ENCODE measurements at places on chromosomes 12 and 14. TPM values are rescaled to one million over a fixed set of nuclear protein-coding genes. Genes with fewer than 3 reads are reported as not detected.

GRCh38 chr14:75011356-75011994, 8.8 kb downstream of the EIF2B2 start:
- DNase-seq: no peak

DNA sequence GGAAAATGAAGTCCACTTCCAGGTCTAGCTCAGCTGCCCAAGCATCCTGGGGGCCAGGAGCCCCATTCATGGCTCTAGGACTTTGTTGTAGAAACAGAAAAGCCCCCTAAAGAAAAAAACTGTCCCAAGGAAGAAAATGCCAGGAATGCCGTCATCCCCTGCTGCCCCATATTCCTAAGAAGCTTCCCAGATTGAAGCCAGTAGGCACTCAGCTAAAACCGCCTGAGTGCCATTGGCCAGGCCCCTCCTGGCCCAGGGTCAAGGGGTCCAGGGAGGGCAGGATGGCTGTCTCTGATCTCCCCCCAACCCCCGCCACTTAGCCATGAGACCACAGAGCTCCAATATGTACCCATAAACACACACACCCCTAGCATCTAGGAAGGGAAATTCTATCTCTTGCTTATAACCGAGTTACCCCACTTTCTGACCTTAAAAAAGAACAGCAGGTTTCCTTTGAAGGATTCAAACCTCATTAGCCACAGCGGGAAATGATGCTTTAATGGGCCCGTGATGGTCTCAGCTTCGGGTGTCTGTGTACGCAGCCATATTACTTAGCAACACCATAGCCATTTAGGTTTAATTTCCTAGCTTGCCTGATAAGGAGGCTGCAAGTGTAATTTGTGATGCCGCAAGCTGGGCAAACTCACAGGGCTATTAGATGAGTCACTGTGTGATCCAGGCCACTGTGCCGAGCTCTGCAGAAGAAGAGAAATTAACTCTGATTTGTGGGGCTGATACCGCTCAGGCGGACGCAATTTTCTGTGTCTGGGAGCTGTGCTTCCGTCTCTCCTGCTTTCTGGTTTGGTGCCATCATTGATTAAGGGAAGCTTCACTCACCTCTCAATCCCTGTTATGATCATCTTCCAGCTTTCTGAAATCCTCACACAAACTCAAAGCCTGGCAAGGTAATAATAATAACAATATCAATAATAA, 84.2 kb downstream of the GCH1 start:
- no peak for DNase-seq

DNA sequence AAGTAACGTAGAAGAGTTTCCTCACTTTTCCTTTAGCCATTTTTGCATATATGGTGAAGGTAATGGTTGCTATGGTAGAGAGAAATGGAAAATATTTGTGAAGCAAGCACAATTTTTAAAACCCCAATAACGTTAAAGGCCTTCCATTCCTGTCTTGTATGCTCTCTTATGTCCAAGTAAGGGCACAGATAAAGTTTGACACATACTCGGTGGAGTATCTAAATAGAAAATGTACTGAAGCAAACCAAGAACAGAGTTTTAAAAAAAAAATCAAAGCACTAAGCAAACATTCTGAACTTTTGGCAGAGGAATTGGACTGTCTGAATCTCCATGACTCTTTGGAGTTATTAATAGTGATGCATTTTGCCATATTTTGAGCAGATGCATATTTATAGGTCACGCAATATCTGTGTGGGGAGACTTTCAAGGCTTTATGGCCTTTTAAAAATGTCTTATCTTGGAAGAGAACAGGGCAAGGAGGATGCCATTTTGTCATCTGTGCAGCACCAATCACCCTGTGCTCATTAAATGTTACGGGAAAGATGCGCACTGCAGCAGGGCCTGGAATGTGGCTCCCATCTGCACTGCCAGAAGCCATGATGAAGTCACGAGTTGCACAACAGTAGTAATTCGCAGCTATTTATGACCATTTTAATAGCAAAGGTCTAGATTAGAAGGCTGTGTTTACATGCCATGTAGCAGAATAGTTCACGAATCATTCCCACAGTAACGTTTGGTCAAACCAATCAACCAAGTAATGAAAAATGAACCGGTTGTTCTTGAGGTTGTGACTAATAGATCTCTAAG, 23.3 kb upstream of the AMIGO2 start:
- no peak for DNase-seq

DNA sequence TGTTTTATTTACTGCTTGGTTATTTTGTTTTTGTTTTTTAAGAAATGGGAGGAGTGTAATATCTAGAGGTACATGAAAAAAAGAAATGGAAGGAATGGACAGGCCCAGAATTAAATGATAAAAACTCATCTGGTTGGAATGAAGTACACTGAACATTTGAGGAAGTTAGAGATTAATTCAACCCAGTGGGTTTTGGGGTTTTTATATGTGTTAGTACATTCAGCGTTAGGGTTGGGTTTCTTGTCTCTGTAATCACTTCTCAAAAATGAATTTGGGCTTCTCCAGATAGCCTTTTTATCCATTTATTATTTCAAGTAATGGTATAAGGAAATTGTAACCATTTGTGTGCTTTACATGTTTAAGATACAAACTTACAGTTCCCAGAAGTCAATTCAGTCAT, 19.5 kb upstream of the NUP107 start:
- DNase-seq: no peak

- DNase-seq: no peak
These were observed 130.5 kb upstream of the CRY1 start for GRCh38 chr12:107223821-107224220.

DNA sequence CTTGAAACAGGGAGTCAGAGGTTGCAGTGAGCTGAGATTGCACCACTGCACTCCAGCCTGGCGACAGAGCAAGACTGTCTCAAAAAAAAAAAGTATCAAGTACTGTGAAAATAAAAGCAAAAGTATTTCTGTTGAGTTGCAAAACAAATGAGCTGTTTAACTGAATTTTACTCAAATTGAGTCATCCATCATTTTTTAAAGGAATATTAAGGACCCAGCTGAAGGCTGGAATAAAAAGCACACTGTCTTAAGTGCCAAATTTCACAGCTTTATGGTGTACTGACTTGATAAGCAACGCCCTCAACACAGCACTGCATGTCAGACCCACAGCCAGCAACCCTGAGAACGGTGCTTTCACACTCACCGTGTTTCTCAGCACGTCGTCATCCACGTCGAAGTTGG, 57.9 kb downstream of the AMN start:
- DNase-seq: no peak

- no peak for DNase-seq
These were observed 10.1 kb upstream of the CCDC197 start for GRCh38 chr14:93986955-93987354.

- DNase-seq: no peak
These were observed 774.7 kb downstream of the TMTC2 start for GRCh38 chr12:83461336-83461935.

DNA sequence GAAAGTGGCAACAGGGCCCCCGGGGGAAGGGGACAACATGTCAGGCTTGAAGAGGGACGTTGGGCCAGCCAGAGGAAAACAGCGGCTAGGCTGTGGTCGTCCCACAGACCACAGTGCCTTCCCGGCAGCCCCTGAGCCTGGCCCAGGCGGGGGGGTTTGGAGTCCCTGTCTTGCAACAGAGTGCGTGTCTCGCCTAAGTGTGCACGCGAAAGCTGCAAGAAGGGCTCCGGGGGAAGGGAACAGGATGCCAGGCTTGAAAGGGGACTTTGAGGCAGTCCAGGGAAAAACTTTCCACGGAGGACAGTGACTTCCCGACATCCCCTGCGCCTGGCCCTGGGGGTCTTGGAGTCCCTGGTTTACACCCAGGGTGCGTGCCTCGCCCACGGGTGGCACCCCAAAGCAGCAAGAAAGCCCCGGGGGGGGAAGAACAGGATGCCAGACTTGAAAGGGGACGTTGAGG, 157.5 kb upstream of the ALG10B start:
- peak; percentile 11 for DNase-seq

- no peak for DNase-seq
These were observed 191.9 kb downstream of the LRIG3 start for GRCh38 chr12:58728397-58728796.

DNA sequence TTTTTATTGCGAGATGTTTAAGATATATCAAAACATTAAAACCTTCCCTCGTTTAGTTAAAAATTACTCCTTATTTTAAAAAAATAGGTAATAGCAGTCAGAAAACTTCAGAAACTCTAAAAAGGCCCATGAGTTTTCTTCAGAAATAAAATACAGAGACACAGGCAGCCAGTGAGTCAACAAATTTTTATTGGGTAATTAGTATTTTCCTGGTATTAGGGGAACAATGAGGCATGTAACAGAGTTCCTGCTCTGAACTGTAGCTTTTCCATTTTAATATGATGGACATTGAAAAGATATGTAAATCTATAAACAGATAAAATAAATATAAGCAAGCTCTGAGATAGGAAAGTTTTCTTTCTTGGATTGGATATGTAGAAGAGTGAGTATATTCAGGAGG, 399 bp upstream of the ZNF705A start:
- no peak for DNase-seq

DNA sequence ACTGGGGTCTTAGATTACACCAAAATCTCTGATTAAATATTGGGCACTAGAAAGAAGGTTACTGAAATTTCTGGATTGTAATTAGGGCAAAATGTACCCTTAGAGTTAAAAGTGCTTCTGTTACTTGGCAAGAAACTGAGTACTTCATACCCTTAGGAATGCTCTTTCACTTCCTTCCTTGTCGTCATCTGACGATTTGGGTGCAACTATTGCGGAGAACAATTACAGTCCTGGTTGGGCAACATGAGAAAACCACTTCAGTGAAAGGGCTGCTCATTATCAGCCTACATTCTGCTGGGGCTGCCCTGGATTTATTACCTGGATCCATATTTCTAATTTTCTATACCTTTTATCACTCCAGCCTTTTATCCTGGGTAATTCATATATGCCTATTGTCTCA, 348.5 kb upstream of the MDGA2 start:
- DNase-seq: no peak

GRCh38 chr12:712172-712863, 40.1 kb upstream of the WNK1 start:
- no peak for DNase-seq

DNA sequence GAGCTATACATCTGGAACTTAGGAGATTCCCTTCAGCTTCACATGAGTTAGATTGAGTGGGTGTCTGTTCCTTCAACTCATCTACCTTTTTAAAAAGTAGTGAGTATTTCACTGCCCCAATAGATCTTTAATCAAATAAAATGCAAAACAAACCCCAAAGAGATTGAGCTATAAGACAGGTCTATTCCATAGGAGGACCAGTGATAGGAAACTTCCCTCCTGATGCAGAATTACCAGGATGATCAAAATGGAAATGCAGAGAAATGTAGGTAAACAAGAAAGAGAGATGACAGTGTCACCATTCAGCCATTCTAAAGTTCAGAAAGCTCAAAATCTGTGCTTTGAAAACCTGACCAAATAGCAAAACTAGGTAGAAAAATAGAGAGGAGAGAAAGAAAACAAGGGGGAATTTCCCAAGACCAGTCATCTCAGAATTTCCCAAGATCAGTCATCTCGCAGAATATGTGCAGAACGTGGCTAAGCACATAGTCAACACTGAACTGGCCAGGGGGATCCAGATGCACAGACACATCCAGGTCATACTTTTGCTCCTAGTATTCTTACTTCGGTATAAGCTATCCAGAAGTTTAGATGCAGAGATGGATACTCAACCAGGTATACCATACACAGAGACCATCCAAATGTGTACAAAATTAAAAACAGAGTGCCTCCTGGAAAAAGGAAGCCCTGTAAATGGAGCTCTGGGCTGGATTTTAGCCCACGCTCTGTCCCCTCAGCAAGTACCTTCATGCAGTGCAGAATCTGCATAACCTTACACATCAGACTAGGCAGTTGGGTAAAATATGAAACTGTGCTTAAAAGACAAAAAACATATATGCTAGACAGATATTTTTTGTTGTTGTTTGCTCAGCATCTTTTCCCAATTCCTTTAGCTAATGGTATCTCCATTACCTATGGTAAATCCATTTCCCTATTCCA, 27.4 kb downstream of the SLC41A2 start:
- no peak for DNase-seq

GRCh38 chr12:104763168-104763805, 194.8 kb downstream of the SLC41A2 start:
- peak; percentile 2 for DNase-seq

DNA sequence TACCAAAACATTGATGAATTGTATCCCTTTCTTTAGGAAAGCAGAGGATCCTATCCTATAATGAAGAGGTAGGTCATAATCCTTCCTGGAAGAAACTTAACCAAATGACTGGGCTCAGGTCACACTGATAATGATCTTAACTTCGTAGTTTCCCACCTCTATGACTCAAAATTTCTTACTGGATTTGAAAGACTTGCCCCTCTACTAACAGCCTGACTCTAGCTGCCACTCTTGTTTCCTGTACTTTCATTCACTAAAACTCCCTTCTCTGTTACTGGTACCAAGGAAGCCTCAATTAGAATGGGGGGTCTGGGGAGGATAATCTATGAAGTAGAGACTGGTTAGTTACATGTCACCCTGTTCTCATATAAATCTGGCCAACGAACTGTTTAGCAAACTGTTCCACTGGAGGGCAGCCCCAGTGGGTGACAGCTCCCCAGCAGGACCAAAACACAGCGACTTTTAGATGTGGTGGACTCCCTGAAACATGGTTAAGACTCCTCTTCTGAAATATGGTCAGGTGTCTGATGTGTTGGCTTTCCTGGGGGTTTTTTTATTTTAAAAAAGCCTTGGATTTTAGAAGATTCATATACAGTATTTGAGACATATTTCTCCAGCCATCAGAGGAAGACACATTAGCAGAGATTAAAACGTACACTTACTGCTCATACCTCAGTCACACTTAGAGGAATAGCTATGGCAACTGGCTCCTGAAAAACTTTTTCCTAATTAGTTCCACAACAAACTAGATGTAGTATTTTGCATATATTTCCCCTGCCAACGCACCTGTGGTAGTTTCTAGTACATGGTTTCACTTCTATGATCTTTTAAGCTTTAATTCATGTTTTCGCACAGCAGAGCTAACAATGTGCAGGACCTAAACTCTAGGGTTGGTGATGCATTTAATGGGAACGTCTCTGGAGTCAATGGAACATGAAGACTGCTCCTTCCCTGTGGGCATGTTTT, 72.3 kb downstream of the ACADS start:
- DNase-seq: no peak

DNA sequence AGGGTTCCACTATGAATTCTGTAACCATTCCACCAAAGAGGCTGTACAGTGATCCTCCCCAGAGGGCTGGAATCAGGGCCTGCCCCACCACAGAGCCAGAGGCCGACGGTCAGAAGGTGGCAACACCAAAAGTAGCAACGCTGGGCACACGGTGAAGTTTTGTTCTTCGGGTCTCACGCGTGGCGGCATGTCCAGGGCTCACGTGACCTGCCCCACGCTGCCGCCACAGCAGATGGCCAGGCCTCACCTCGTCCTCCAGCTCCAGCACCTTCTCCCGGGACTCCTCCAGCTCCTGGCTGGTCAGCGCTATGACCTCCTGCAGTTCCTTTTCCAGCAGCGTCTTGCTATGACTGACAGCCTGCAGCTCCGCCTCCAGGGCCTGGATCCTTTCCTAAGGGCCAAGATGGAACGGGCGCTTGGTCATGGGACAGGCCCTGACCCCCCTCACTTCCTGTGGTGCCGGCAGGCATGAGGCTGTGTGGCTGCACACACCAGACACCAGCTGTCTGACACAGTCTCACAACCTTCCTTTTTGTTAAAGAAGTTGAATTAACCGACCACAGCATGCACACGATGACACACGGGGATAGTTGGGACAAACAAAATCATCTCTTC, 22.4 kb upstream of the ANKLE2 start:
- no peak for DNase-seq

Gene SYT1
- total RNA-seq: 11.7 TPM

Gene DEPDC4
- total RNA-seq: 2.9 TPM

Gene LRRC23
- 5.7 TPM for total RNA-seq

Gene POTEM
- total RNA-seq: not detected

Gene CLEC1A
- not detected for total RNA-seq

Gene SLC17A8
- not detected for total RNA-seq

Gene NGB
- total RNA-seq: not detected

Gene ANP32D
- total RNA-seq: not detected

Measured in H7 (cell line).